Stromal cell of bone marrow (primary cell): ENCODE measurements at places on chromosomes 4 and X.
A peak's percentile ranks its signal among the peaks of the same experiment; 100 is the strongest.

- DNase-seq, result no peak
Observed at GRCh38 chr4:182548156-182548555, 305.0 kb downstream of the TENM3 start.

- no peak for DNase-seq
Observed at GRCh38 chr4:3823496-3824341, 57.5 kb downstream of the ADRA2C start.

DNA sequence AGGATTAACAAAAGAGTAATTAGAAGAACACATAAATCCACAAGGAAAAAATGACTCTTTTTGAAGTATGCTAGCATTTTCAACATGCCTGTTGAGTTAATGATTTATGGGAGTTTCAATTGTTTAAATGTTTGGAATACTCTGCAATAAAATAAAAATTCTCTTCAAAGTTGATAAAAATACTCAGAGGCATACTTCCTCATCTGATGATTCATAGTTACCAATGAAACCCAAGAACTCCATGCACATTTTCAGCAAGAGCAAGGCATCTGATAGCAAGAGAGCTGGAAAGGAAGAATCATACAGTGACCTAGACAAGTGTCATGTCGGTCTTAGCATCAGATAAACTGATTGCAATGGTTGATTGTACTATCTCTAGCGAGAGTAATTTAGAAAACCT is 443.7 kb upstream of the ATOH1 start:
- peak; percentile 1 for DNase-seq

DNA sequence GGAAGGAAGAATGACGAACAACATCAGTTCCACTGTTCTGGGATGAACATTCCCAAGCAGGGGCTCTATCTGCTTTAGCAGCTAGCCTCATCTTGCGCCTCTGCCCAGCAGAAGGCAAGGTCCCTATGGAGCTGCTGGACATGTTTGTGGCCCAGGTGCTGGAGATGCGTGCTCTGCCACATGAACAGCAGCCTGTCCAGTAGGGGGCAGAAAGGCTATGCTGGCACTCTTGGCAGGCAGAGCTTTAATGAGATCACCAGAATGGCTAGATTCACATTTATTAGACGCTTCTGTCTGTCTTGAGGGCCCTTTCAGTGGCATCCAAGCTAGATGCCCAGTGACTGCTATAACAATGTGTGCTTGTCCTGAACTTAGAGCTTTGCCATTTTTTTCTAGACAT is 1826.0 kb downstream of the STIM2 start:
- no peak for DNase-seq

GRCh38 chrX:71450433-71451106 is 82.3 kb upstream of the OGT start:
- DNase-seq, result no peak

- no peak for DNase-seq
Observed at GRCh38 chr4:55411621-55412020, 15.9 kb downstream of the TMEM165 start.

DNA sequence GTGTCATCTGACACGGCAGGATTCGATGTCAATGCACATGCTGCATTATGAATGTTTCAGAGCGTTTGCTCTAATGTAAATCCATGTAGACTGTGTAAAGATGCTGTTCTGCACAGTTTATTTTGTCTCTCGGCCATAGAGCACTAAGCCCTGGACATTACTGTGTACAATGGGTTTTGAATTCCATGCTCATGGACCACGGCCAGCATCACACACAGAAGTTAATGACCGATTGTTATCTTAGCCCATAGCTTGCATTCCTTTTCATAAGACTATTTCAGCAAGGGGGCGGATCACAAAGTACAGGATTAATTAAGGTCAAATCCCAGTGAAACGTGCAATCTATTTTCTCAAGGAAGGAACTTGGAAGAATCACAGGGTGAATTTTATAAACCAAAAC is 286.1 kb upstream of the TENM3 start:
- peak; percentile 43 for DNase-seq

DNA sequence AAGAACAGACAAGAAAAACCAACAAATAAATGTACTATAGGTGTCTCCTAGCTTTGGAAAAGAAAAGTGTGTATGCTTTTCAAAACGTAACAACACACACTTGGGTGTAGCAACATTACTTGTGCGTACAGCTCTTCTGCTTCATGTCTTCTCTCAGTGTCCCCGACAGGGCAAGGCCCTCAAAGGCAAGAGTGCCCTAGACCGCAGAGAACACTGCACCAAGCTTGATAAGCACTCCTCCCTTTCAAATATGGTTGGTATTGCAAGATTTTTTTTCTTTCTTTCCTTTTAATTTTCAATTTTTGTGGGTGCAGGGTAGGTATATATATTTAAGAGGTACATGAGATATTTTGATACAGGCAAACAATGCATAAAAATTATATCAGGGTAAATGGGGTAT is 106.8 kb downstream of the EIF4E start:
- no peak for DNase-seq

GRCh38 chrX:21883258-21883657 is 27.5 kb downstream of the YY2 start:
- no peak for DNase-seq

DNA sequence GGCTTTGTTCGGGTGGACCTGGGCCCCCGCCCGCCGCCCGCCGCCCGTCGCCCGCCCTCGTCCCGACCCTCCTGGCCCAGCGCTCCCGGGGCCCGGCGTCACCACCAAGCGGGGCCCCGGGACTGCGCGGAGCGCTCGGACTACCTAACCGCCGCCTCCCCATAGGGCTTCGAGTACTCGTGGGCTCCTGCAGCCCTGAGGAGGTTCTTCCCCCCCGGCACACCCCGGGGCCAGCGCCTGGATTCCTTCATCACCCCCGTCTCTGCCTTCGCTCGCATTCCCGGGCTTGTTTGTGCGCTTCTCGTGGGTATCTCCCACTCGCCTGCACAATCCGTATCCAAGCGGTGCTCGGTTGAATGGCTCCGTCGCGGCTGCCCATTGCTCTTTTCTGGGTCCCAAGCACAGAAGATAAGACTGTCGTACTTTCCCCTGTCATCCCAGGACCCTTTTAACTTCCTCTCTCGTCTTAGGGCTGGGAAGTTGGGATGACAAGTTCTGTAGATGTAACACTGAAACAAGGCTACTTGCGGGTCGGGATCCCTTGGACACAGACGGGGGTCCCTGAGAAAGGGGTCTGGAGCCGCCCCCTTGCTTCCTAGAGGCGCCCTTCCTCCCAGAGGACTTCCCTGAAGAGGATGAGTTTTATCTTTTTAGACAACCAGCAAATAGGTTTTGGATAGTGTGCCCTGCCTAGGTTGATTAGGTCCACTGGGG is 565 bp downstream of the MOB1B start:
- DNase-seq, result no peak

DNA sequence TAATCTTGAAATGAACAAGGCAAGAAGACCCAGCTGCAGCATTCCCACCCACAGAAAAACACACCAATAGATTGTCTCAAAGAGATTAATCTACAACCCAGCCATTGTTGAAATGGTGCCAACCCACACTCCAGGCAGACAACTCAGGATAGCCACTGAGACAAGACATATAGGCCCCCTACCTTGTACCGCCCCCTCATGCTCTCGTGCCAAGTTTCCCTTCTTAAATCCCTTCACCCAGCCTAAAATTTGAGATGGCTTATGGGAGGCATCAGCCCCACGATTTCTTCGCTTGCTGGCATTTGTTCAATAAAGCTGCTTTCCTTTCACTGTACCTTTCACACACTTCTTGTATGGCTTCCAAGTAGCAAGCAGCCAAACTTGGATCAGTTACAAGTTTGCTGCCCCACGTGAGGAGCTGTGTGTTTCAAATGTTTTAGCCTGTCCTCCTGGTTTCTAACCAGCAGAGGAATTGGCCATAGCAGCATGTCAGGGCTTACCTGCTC is 1754.1 kb downstream of the C4orf33 start:
- DNase-seq, result no peak

DNA sequence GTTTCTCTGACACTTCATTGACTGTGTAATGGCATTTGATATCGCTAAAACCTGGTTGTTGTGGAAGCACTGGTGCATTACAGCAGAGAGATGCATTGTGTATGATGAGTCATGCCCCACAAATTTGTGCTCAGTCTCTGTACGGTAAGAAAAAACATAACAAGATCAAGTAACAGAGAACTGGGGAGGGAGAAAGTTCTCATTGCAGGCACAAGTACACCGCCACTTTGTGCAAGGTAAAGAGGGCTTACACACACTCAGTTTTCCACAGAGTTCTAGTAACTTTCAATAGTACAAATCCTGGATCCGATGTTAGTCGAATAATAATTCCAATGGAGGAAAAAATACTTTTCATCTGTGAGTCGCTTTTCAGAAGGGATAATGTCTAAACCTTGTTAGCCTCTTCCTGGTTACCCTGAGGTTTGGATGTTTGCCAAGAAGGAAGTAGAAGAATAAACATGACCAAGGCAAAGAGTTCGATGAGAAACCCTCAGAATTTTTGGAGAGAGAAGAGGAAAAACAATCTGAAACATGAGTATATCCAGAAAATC is 512.5 kb upstream of the SLIT2 start:
- peak; percentile 67 for DNase-seq

- no peak for DNase-seq
Observed at GRCh38 chr4:128871948-128872347, 62.4 kb downstream of the JADE1 start.

- DNase-seq, result no peak
Observed at GRCh38 chr4:182216005-182216404, 27.2 kb upstream of the TENM3 start.

- DNase-seq, result peak; percentile 53
Observed at GRCh38 chr4:153204247-153204671, at the start of gene TRIM2. TRIM2 (plus strand) TSS chr4:153204443; CDS start chr4:153204531, 88 bp downstream.

GRCh38 chrX:133749951-133750350 is 235.4 kb downstream of the GPC3 start:
- DNase-seq, result no peak

DNA sequence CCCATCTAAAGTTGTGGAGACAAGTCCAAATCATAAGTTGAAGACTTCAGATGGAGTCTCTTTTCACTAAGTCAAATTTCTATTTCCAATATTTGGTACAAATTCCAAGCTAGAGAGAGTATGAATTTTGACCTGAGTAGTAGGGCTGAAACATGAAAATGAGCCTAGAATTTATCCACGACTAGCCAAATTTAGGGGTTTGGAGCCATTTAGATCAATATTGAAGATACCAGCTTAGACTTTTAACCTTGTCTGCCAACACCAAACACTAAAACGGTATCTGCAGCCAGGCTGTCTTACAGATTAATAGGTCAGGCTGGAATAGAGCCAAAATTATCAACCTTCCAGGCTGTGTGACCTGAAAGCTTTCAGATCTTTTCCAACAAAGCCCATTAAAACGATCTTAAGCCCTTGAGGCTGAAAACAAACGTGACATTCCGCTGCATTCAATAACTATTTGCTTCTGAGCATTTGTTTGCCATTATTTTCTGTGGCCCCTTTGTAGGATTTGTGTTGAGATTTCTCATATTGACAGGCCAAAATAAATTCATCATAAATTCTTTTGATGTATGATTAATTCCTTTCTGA is 268.7 kb upstream of the DKK2 start:
- no peak for DNase-seq

- peak; percentile 61 for DNase-seq
Observed at GRCh38 chr4:148574502-148574901, 132.3 kb upstream of the NR3C2 start.

- no peak for DNase-seq
Observed at GRCh38 chrX:68659786-68660185, 12.3 kb downstream of the STARD8 start.

- no peak for DNase-seq
Observed at GRCh38 chrX:8405631-8406030, 59.0 kb upstream of the VCX3B start.

- DNase-seq, result no peak
Observed at GRCh38 chrX:45718676-45719075, 518.0 kb upstream of the DIPK2B start.

- no peak for DNase-seq
Observed at GRCh38 chr4:139709660-139710059, 44.0 kb downstream of the MGST2 start.

GRCh38 chr4:154421618-154422017 is 70.0 kb downstream of the DCHS2 start:
- no peak for DNase-seq

DNA sequence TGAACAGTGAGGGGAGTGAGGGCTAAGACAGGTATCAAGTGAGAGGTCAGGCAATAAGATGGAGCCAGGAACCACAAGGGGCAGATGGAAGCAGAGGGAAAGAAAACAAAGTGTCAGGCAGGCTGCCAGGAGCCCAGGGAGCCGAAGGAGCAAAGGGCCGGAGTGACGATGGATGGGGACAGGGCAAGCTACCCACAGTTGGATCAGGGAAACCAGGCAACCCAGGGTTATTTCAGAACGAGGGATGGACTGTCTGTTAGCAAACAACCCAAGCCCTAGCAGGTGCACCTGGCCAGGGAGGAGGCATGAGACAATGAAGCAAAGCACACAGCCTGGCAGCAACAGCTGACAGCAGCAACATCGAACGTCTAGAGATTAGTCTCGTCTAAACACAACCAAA is 39.2 kb downstream of the SEL1L3 start:
- DNase-seq, result no peak

DNA sequence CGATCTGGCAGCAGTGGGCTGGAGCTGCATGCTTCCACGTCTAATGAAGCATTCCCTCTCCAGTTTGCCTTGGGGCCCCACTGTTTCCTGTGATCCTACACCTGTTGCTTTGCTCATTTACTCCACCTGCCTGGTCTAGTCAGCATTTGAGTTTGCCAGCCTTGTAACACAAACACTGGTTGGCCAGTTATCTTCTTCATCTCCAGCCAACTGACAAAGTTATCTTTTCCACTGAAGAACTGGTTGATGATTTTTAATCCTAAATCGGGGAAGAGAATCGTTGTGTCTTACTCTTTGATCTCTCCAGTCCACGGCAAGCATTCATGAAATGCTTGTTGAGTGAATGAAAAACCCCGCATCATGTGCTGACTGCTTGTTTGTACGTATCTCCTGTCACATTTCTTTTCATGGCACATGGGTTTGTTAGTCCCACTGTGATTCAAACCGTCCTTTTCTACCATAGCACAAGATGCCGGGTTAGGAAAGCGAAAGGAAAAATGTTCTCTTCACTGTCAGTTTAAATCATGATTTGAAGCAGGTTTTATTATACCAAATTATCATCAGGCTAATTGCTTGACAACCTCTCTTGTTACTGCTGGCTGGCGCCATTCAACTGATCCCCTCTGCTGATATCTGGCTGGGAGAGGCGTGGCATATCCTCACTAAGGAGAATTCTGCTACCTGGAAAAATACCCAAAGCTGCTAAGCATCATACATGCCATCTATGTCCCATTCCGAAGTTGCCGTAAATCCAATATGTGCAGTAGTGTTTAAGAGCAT is 144.8 kb downstream of the SHROOM3 start:
- no peak for DNase-seq

GRCh38 chrX:51614353-51615012 is 4.2 kb downstream of the CENPVL3 start:
- peak; percentile 35 for DNase-seq
